Natural killer cell treated with Interleukin-12 subunit alpha and Interleukin-12 subunit beta and Interleukin-15 and Interleukin-18, amount 100 ng/mL, for 72 hours (primary cell): ENCODE measurements at places on chromosomes 2 and 18. TPM values are rescaled to one million over a fixed set of nuclear protein-coding genes. Genes with fewer than 3 reads are reported as not detected.

Gene TMEM37
- total RNA-seq: not detected

Gene ZAP70
- total RNA-seq: 191 TPM

- DNase-seq: no peak
These were observed 160.7 kb downstream of the RTP5 start for GRCh38 chr2:242030226-242030575.

DNA sequence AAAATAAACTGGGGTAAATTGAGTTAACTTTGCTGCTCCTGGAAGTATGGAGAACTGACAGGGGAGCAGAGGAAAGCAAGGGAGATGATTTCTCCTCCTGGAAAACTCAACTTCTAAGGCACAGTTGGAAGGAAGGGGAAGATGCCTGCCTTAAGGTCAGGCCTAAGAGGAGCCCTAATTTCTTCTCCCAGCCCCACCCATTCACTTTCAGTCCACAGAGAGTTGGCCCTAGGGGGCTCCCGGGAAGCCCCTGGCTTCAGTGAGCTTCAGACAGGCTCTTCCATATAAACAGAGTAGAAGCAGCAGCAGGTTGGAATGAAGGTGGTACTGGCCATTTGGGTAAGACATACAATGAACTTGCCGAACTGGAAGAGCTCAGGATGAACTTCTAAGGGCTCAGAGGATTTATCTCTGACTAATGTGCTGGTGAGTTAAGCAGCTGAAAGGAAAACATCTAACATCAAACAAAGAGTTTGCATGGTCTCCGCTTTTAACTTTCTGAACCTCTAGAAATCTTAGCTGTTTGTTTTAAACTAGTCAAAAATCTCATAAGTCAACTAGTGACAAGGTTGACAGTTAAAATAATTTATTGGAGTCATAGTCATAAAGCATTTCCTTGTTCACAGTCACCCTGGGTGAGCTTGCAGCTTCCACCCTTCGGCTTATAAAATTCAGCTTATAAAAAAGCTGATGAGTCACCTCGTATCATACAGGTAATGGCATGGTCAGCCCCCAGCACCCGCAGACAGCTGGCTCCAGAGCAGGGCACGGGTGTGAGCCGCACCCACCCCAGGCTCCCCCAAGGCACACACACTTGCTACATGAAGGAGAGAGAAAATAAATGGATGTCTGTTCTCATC is 9.8 kb downstream of the MALL start:
- no peak for DNase-seq

- DNase-seq: no peak
These were observed 63.3 kb downstream of the EDAR start for GRCh38 chr2:108925735-108926134.

DNA sequence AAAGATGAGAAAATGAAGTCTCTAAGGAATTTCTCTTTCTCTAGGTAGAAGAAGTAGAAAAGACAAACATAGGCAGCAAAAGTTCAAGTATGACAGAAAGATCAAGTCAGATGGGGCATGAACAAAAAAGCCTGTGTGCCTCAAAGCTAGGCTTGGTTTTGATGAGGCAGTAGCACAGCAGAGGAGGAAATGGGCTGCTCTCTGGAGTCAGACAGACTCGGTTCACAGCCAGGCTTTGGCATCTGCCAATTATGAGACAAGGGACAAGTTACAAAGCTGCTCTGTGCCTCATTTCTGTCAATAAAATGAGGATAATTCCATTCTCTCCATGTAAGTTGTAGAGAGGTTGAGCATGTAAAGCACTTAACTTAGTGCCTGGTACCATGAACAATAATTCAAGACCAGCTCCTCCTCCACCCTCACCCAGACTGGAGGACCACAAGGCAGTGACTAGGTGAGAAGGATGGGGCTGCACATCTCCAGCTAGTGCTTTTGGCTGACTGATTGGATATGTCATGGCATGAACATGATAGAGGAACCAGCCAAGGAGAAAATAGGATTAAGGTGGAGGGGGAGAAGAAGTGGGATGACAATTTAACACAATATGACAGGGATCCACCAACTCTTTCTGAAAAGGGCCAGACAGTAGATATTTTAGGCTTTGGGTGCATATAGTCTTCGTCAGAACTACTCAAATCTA is 84.6 kb downstream of the TMEM163 start:
- DNase-seq: no peak

Gene ACVR2A
- total RNA-seq: 1.1 TPM

Gene IL36RN
- total RNA-seq: not detected

DNA sequence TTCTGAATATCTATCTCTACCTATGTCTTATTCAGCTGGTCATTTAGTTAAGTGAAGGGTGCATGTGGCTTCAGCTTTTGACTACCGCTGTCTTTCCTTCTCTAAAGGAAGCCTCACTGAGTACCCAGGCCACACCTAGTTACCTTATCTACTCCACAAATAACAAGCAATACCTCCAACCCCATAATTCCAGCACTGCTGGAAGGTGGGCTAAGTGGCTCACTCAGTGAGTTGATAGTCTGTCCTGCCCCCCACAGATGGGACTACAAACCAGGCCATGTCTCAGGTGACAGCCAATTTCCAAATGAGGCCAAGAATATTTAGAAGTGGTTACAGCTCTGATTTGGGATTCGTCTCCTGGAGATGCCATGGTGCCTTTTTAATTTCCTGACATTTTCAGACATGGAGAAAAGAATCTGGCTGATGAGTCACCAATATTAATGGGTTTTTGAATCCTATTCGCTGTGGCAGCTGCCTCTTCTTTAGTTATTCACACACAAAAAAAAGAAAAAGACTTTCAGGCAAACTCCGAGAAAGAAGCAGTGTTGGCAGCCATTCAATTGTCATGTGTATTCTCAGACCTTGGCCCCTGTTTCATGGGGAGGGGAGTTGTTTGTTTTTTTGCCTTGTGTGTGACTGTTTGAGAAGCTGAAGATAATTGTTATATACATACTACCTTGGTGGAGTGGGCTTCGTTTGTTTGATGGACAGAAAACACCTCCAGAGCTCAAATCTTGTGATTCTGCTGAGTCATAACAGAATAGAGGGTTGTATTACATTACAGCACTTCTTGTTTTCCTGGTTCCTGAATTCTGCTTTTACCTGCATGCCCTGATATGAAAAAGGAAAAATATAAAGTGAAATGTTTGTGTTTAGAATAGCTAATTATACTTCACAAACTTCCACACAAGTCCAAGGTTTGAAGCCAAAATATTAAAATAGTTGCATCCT is 64.2 kb downstream of the SCG2 start:
- DNase-seq: no peak

- no peak for DNase-seq
These were observed 181.3 kb downstream of the CTIF start for GRCh38 chr18:48719974-48720654.

Gene KATNAL2
- total RNA-seq: 0.95 TPM

- DNase-seq: no peak
These were observed 114.5 kb downstream of the RNF144A start for GRCh38 chr2:7031547-7032245.

DNA sequence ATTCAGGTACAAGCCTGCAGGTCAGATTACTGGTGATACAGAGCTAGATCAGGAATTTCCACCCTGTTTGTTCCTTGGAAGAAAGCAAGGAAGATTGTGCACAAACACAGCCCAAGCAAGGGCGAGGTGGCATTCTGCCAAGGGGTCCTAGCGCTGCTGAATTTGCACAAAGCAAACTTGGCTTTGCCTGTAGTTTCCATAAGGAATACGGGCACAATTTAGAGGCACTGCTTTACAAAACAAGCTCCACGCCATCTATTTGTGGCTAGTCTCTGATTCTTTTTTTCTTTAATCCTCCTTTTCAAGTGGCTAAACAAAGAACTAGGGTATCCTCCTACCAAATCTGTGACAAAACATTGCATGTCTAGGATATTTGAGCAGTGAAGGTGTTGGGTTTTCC is 195.5 kb upstream of the ACVR2A start:
- DNase-seq: no peak

DNA sequence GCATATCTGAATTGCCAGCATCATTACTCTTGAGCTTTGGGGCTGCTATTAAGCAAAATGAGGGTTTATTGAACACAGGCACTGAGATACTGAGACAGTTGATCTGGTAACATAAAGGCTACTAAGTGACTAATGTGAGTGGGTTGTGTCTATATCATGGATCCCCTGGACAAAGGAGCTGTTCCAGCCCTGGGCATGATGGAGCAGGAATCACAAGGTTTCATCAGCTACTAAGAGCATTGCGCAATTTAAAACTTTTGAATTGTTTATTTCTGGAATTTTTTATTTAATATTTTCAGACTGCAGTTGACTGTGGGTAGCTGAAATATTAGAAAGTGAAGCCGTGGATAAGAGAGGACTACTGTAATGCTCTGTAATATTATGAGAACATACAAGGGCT is 73.5 kb downstream of the MGAT5 start:
- DNase-seq: no peak

Gene TEX261
- 76.0 TPM for total RNA-seq

Gene SULT1C4
- not detected for total RNA-seq

Gene ALK
- total RNA-seq: not detected

Gene GKN1
- not detected for total RNA-seq

DNA sequence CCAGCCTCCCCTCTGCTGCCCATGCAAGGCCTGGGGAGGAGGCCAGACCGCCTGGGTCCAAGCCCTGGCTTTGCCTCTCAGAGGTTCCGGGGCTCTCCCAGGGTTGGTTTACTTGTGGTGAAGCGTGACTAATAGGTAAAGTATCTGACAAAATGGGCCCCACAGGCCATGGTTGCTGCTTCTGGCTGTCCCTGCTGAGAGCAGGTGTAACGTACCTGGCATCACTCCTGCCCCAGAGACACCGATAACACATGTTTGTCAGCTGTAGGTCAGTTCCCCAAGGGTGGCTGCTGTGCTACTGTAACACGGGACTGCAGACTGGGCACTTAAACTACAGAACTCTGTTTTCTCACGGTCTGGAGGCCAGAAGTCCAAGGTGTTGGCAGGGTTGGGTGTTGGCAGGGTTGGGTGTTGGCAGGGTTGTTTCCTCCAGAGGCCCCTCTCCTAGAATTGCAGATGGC is 34.1 kb downstream of the ODC1 start:
- no peak for DNase-seq

- no peak for DNase-seq
These were observed 9.3 kb upstream of the DNAJC10 start for GRCh38 chr2:182706751-182707150.

GRCh38 chr2:44326548-44327264 is 34.6 kb downstream of the PREPL start:
- no peak for DNase-seq

Gene CFAP53
- total RNA-seq: 0.92 TPM

- DNase-seq: no peak
These were observed 233.6 kb upstream of the HS6ST1 start for GRCh38 chr2:128552141-128552805.

DNA sequence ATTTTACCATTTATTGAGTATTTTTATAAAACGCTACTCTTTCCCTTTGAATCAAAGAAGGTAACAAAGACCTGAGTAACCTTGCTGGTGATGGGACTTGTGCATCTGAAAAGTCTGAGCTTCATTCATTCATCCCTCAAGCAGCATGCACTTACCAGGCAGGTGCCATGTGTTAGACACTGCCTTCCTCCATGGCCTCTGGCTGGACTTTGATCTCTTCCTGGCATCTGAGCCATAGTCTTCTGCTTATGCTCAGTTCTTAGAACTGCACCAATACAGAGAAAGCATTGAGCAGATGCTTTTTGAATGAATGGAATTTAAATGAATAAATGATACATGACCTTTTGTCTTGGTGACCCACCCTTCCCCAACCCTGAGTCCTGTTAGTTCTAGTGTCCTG is 251.4 kb upstream of the COPS8 start:
- DNase-seq: no peak

Gene RASGRP3
- 26.2 TPM for total RNA-seq

GRCh38 chr2:174052584-174052976 is 87.4 kb upstream of the SP3 start:
- DNase-seq: no peak

GRCh38 chr2:66437109-66437690 is 2.3 kb downstream of the MEIS1 start:
- DNase-seq: no peak

Gene RFTN2
- not detected for total RNA-seq

DNA sequence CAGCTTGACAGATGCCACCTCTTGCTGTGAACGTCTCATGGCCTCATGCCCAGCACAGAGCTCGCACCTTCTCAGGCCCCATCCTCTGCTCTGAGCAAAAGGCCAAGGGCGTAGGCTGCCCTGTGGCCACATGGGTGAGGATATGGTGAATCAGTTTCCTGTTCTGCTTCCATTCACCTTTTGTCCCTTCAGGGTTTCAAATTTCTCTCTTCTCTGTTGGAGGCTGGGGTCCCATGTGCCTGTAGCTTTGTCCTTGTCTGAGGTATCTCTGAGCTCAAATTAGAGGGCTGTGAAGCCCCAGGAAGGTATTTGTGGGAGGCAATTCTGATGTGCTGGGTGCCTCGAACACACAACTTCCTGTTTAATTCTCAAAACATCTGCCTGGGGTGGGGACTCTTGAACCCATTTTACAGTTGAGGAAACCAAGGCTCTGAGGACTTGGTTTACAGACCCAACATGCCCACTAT is 29.0 kb downstream of the ZAP70 start:
- DNase-seq: peak; percentile 78

Gene NTSR2
- not detected for total RNA-seq

DNA sequence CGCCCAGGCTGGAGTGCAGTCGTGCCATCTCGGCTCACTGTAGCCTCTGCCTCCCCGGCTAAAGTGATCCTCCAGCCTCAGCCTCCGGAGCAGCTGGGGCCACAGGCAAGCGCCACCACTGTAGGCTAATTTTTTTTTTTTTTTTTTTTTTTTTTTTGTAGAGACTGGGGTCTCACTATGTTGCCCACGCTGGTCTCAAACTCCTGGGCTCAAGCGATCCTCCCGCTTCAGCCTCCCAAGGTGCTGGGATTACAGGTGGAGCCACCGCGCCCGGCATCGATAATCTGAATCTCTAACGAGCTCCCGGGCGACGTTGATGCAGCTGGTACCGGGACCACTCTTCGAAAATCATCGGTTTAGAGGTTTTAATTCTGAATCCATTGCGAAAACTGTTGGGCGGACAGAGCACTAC is 520 bp upstream of the CYP20A1 start:
- no peak for DNase-seq

GRCh38 chr2:212970132-212970531 is 181.3 kb downstream of the IKZF2 start:
- no peak for DNase-seq

Gene MDH1B
- not detected for total RNA-seq

DNA sequence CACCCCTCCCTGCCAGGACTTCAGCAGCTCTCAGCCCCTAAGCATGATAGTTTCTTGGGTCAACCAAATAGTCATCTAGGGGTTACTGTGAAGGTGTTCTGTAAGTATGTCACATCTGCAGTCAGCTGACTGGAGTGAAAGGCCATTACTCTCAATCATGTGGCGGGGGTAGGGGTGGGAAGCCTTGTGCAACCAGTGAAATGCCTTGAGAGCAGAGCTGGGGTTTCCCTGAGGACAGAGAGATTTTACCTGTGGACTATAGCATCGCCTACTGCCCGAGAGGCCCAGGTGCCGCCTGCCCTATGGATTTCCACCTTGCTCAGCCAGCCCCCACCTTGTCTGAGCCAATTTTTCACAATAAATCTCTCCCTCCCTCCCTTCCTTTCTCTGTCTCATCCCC is 20.9 kb upstream of the KLF11 start:
- DNase-seq: no peak

- DNase-seq: no peak
These were observed 241.8 kb downstream of the KLHL29 start for GRCh38 chr2:23626701-23627230.

Gene DHRS9
- total RNA-seq: not detected

Gene HNMT
- not detected for total RNA-seq
